ENCODE measurements at places on chromosomes 13 and 19. TPM values are rescaled to one million over a fixed set of nuclear protein-coding genes. Genes with fewer than 3 reads are reported as not detected.

- DNase-seq, result peak; percentile 84
Observed at GRCh38 chr19:13051557-13052165, 51.0 kb downstream of the LYL1 start.

DNA sequence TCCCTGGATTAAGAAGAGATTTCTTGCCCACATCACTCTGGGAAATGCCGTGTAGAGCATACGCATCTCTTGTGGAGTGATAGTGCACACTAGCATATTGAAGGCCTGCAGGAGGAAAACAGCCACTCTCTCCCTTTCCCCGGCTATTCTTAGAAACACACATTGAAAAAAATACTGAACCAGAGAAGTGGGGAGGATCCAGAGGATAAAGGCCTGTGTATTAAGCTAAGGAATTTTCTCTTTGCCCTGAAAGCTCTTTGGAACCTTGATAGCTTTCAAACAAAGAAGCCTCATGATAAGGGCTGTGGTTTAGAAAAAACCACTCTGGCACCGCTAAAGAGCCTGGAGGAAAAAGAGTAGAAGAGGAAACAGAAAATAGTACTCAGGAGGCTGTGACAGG, 386.1 kb upstream of the NBEA start:
- DNase-seq, result no peak

DNA sequence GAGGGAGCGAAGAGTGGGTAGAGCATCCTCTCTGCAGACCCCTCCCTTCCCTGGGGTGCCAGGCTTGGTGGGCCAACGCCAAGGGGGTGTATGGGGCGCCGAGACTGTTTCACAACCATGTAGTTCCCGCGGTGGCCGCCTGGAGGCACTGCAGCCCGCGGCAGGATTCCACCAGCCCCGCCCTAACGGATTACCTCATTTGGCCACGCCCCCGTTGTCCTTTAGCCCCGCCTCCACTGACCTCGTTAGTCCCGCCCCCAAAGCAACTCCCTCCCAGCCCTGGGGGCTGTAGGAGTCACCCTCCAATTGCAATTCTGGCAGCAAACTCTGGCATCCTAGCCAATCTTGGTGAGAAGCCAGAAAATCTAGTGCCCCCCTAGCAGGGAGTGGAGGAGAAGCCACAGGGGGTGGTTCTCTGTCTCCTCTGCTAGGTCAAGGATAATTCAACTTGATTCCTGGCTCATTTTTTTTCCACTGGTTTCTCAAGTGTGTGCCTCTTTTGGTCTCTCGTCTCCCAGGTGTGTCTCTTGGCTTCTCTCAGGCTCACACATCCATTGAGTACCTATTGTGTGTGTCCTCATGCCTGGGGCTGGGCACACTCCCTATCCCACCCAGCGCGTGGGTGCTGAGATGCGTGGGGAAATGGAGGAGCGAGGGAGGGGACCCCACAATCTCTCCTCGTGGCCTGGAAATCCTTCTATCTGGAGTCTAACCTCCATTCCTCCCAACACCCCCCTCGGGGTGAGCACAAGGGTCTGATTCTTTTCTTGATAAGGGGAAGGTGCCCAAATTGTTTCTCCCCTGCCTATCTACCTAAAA, 2.0 kb downstream of the OLFM2 start:
- peak; percentile 82 for DNase-seq

DNA sequence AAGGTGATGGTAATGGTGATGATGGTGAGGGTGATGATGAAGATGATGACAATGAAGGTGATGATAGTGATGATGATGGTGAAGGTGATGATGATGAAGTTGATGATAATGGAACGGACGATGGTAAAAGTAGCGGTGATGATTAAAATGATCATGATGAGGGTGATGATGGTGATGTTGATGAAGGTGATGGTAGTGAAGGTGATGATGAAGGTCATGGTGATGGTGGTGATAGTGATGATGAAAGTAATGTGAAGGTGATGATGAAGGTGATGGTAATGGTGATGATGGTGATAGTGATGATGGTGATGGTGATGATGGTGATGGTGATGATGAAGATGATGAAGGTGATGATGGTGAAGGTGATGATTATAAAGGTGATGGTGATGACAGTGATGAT, 66.1 kb downstream of the MBD3L2B start:
- DNase-seq, result no peak

- DNase-seq, result peak; percentile 92
Observed at GRCh38 chr19:56111601-56112312, 9.3 kb downstream of the ZNF787 start.

Gene ZNF426
- 3.5 TPM for total RNA-seq

- DNase-seq, result no peak
Observed at GRCh38 chr19:4909156-4909896, at the start of gene UHRF1. TSS of gene UHRF1 (plus strand) at chr19:4909501. CDS start at chr19:4910886, 1,385 bp downstream.

DNA sequence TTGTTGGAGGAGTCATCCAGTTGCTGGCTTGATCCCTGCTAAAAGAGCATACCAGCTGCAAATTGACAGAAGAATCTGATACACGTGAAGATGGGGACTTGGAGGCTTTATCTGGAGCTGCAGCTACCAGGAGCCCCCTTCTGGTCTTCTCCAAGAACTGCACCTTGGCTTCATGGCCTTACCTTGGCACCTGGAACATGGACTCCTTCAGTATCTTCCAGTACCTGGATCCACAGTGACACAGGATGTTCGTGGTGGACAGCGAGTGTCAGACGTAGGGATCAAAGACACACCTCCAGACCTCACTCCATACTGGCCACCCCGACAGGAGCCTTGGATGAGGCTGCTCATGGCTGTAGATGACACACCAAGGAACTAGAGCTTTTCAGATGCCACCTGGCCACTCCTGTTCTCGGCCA, 9.9 kb upstream of the ACSBG2 start:
- peak; percentile 87 for DNase-seq

DNA sequence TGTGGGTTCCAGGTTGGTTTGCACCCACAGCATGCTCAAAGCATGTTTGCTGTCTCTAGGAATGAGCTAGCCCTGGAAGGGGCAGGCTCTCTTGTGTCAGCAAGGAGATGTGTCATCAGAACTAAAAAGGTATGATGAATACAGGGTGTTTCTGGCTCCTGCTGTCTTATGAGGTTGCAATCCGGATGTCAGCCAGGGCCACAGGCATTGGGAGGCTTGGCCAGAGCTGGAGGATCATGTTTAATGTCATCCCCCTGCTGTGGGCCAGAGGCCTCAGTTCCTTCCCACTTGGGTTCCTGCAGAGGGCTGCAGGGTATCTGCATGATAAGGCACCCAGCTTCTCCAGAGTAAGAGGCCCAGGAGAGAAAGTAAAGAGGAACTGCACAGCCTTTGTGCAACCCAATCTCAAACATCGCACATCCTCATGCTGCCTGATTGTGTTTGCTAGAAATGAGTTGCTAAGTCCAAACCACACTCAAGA, 193.6 kb downstream of the COL4A1 start:
- DNase-seq, result no peak

GRCh38 chr13:79382545-79383275, 23.3 kb downstream of the RBM26 start:
- no peak for DNase-seq

Gene ZNF808
- 56.9 TPM for total RNA-seq

Gene LSM14A
- total RNA-seq, result 128 TPM

Gene SHD
- total RNA-seq, result 21.9 TPM

DNA sequence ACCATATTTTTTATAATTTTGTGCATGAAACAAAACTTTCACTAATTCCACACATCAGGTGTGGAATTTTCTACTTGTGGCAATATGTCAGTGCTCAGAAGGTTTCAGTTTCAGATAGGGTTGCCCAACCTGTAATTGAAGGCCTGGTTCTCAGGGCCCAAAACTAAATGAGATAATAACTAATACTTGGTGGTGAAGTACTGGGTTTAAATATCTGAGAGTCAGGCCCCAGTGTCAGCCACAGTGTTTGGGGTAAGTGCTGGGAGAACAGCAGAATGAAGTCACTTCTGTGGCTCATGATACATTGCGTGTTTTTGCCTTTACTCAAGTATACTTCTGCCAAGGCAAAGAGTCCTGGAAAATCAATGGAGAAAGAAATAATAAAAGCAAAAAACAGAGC, 5.6 kb downstream of the SAFB start:
- no peak for DNase-seq

DNA sequence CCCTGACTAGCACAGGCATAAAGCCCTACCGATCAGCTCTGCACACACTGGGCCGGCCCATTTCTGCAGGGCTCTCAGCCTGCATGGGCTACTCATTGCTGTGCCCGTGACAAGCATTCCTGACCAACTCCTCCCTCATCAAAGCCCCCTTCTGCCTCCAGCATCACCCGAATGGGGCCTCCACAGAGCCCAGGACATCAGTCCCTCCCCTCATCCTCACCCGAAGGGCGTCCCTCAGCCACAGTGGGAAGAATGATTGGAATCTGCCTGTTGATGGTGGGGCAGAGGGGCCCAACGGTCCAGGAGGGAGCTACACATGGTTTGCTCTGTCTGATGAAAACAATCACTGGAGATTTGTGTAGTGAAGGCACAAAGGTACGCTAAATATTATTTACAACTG, 43.8 kb downstream of the SERP2 start:
- no peak for DNase-seq

Gene DACT3
- 0.83 TPM for total RNA-seq

DNA sequence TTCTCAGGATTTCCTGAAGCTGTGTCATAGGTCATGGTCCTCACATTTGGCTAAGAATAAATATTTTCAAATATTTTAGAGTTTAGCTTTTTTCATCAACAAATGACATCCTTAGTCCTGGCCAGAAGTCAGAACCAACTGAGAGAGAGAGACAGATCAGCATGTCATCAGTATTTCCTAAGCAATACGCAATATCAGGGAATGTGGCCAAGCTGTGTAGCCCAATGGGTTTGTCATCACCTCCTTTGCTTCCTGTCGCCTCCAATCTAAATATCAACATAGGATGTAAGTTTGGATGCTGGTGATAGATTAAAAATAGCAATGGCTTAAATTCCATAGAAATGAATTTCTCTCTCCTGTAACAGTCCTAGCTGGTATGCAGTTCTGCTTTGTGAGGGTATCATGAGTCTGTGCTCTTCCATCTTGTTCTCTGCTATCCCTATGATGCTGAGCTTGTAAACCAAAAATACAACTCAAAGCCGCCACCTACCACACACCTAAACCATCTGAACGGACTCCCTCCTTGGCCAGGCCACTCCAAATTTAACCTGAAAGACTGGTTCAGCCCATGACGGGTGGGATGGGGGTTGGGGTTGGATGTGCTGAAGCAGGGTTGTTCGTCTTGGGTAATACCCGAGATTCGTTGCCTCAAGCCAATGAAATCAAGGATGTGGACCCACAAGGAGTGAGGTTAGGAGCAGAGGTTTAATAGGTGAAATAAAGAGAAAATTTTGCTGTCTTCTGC, 10.0 kb upstream of the IGSF23 start:
- DNase-seq, result no peak

Gene LILRB4
- total RNA-seq, result not detected

DNA sequence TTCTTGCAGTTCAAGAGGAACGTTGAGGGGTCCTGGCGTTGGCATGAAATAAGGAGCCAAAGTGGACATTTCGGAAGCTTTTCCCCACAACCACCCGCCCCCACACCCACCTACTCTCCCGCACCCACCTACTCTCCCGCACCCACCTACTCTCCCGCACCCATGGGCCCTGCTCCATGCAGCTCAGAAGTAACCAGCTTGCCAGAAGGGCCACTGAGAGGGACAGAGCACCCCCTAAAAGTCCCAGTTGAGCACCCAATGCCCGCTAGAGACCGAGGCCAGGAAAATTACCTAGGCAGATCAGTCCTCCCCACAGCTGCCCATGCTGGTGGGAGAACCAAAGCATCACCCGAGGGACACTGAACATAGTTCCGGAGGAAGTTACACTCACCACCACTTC, 11.8 kb downstream of the VSTM2B start:
- peak; percentile 17 for DNase-seq

DNA sequence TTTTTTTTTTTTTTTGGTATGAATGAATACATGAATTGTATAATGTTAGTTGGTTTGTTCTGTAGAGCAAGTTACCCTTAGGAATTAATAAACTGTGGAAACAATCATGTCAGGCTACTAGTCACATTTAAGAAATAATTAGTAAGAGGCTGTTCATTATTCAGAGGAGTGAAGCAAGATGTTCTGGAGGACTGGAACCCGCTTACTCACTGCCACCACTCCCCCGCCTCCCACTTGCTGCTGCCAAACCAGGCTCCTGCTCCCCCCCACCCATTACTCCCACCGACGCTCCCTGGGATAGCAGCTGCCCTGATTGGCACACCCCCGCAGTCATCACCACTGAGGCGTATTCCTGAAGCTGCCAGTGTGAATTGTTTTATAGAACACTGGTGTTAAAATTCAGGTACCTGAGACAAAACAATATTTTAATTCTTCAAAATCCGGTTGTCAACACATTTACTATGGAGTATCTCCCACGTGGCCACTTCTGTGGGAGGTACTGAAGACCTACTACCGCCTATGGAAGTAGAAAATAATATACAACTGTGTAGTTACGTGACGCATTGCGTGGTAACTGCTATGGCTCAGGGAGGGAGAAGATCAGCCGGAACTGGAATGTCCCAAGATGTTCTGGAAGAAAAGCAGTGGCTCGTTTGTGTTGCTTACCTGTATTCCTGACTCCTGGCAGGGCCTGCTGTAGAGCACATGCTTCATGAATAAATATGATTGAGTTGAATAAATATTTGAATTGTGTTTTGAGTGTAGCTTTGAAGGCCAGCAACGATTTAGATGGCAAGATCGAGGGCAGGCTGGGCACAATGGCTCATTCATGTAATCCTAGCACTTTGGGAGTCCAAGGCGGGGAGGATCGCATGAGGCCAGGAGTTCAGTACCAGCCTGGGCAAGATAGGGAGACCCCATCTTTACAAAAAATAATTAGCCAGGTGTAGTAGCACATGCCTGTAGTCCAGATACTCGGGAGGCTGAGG, 1.7 kb downstream of the DPY19L3 start:
- DNase-seq, result no peak

Gene SERPINE3
- total RNA-seq, result not detected

DNA sequence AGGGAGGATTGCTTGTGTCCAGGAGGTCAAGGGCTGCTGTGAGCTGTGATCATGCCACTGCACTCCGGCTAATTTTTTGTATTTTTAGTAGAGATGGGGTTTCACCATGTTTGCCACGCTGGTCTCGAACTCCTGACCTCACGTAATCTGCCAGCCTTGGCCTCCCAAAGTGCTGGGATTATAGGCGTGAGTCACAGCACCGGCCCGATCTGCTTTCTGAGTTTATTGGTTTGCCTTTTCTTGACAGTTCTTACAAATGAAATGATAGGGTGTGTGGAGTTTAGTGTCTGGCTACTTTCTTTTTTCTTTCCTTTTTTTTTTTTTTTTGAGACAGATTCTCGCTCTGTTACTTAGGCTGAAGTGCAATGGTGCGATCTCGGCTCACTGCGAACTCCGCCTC, 848 bp downstream of the C19orf44 start:
- DNase-seq, result no peak

DNA sequence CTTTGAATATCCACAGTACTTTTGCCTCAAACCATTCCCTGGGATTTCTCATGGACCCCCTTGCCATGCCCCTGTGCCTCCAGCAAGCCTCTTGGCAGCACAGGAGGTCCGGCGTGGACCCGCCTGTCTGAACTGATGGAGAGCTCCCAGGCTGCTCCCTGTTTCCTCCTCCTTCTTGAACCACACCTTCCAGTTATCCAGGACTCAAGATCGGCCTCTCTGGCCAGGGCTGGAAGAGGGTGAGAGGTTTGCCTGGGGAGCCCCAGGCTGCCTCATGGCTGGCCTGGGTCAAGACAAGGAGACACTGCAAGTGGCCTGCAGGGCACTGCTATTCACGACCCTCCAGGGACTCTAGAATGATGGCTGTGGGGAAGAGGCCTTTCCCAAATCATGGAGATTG, 93.6 kb upstream of the WASF3 start:
- no peak for DNase-seq

- DNase-seq, result no peak
Observed at GRCh38 chr19:19749117-19749907, 16.4 kb upstream of the ZNF14 start.

Measured in Peyer's patch (tissue), 4 donors.